ENCODE measurements at places on chromosomes 4 and X. TPM values are rescaled to one million over a fixed set of nuclear protein-coding genes. Genes with fewer than 3 reads are reported as not detected.

- H3K4me1 ChIP-seq: no peaks in the 10 kb centered on the region
- no peak for ATAC-seq
- H3K27me3 ChIP-seq: no peaks in the 10 kb centered on the region
- no peak overlapping the region for H3K27ac ChIP-seq
- no peak overlapping the region for H3K4me3 ChIP-seq
These were observed 11.2 kb downstream of the CDKN2AIP start for GRCh38 chr4:183455431-183456195.

GRCh38 chr4:138222046-138222445 lies 20.1 kb downstream of the SLC7A11 start:
- H3K4me3 ChIP-seq: no peak overlapping the region
- ATAC-seq: no peak
- H3K27ac ChIP-seq: no peak overlapping the region
- H3K36me3 ChIP-seq: no peaks in the 10 kb centered on the region

DNA sequence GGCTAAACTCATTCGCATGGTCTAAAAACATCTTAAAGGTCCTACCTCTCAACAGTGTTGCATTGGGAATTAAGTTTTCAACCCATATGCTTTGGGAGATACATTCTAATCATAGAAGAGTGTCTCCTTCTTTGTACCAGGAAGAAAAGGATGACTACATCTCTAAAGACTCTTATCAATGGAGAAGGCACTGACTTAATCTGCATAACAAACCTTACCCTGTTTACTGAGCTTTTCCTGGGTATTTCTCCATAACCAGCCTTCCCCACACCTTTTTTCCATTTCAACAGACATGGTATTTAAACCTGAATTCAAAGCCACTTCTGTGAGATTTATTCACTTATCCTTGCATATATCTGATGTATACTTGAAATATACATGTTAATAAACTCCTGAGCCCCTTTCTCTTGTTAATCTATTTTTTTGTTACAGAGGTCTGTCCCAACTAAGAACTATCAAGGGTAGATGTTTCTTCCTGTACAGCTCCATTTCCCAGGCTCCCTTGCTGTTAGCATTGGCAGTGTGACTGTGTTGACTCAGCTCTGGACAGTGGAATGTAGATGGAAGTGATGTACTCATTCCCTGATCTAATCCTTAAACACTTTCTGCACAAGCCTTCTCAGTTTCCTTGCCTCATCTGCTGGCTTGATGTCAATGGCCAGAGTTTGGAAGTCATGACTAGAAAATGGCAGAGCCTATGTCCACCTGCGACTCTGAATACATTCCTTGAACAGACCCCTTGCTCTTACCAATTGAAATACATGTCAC lies 148.9 kb upstream of the CPEB2 start:
- no peak for ATAC-seq
- peaks cover 19% of the 10 kb centered on the region for H3K4me1 ChIP-seq
- peaks cover 17% of the 10 kb centered on the region for H3K27me3 ChIP-seq
- H3K36me3 ChIP-seq: no peaks in the 10 kb centered on the region
- H3K27ac ChIP-seq: no peak overlapping the region

DNA sequence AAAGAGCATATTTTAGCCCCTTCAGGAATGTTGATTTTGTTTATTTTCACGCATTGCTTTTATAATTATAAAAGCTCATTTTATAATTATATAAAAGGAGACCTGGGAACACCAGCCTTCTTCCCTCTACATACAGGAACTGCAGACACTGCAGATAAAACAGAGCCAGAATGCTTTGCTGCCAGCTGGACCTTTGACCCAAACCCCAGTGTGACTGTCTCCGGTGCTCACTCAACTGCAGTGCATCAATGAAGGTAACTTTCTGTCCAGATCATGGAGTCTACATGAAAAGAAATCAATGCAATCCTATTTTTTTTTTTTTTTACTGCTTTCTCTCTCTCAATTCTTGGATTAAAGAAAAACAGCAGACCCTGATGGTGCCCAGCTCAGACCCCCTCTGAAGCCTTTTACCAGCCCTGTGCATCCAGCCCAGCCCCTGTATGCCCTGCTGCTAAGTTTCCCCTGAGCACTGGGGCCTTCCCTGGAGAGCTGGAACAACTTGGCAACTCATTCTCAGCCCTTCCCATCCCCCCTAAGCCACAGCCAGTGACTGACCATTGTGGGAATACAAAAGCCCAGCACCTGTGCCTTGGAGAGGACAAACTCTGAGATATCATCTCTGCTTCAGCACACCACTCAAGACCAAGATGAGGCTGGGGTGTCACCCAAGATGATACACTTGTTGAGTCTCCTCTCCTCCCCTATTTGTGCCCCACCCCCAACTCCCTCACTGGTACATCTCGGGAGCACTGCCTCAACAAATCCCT lies 182.1 kb downstream of the EVC2 start:
- no peaks in the 10 kb centered on the region for H3K27me3 ChIP-seq
- no peaks in the 10 kb centered on the region for H3K4me1 ChIP-seq
- no peak overlapping the region for H3K27ac ChIP-seq
- H3K4me3 ChIP-seq: no peak overlapping the region
- no peaks in the 10 kb centered on the region for H3K36me3 ChIP-seq

- no peak overlapping the region for H3K27ac ChIP-seq
- no peaks in the 10 kb centered on the region for H3K36me3 ChIP-seq
- H3K4me1 ChIP-seq: no peaks in the 10 kb centered on the region
- H3K27me3 ChIP-seq: peaks cover 10% of the 10 kb centered on the region
- no peak for ATAC-seq
These were observed 20.6 kb downstream of the SCD5 start for GRCh38 chr4:82777857-82778525.

DNA sequence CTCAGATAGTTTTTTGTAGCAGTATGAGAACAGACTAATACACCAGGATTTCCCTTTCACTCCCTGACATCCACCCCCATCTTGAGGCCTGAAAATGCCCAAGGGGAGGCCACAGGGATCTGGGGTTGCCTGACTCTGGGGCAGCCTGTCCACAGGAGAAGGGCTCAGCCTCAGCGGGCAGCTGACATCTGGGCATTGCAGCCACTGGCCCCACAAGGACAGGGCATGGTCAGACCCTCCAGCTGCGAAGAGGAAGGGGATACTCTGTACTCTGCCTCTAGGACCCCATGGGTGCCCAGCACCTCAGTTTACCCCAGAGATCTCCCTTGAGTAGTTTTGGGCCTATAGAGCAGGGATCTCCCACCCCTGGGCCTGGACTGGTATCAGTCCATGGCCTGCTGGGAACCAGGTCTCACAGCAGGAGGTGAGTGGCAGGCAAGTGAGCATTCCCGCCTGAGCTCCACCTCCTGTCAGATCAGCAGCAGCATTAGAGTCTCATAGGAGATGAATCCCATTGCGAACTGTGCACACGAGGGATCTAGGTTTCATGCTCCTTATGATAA lies 138.9 kb downstream of the HMX1 start:
- no peaks in the 10 kb centered on the region for H3K36me3 ChIP-seq
- no peak for ATAC-seq
- no peaks in the 10 kb centered on the region for H3K27me3 ChIP-seq
- H3K4me3 ChIP-seq: no peak overlapping the region
- H3K4me1 ChIP-seq: no peaks in the 10 kb centered on the region

SMARCA5 gene
- 55.1 TPM for total RNA-seq

TMEM255A gene
- 0.08 TPM for total RNA-seq

SPP1 gene
- total RNA-seq: 7.3 TPM

DCUN1D4 gene
- total RNA-seq: 41.1 TPM

All from activated T-helper 17 cell treated with anti-CD3 and anti-CD28 coated beads, Interleukin-2, amount 50 U/mL, for 72 hours (primary cell).